ENCODE measurements at places on chromosomes 4 and X. TPM values are rescaled to one million over a fixed set of nuclear protein-coding genes. Genes with fewer than 3 reads are reported as not detected.

- peak overlapping the region; percentile 48 for H3K27ac ChIP-seq
- peak overlapping the region; percentile 86 for H3K4me3 ChIP-seq
- peaks cover 5% of the 10 kb centered on the region for H3K36me3 ChIP-seq
- H3K27me3 ChIP-seq, result no peaks in the 10 kb centered on the region
- peaks cover 37% of the 10 kb centered on the region for H3K4me1 ChIP-seq
These were observed 2.9 kb downstream of the CLOCK start for GRCh38 chr4:55543858-55544257.

VEGFD gene
- total RNA-seq, result not detected

DNA sequence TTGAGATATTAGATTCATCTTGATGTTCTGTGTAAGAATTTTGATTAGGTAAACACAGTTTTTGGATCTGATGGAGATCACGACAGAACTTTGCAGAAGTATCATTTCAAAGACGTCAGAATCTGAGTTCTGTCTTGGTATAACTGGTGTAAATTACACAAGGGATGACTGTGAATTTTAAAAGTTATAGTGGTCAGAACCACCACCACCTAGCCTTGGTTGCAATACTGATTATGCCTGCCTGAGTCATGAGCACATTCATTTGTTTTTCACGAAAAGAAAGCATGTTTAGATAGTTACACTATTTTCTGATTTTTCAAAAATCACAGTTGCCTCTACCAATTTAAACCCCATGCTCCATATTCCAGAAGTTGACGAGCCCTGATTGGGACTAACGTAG, 54.8 kb downstream of the ZFX start:
- H3K4me1 ChIP-seq, result peaks cover 12% of the 10 kb centered on the region
- H3K27me3 ChIP-seq, result no peaks in the 10 kb centered on the region
- peaks cover 20% of the 10 kb centered on the region for H3K36me3 ChIP-seq
- no peak overlapping the region for H3K4me3 ChIP-seq

PRKG2 gene
- total RNA-seq, result 0.40 TPM

DNA sequence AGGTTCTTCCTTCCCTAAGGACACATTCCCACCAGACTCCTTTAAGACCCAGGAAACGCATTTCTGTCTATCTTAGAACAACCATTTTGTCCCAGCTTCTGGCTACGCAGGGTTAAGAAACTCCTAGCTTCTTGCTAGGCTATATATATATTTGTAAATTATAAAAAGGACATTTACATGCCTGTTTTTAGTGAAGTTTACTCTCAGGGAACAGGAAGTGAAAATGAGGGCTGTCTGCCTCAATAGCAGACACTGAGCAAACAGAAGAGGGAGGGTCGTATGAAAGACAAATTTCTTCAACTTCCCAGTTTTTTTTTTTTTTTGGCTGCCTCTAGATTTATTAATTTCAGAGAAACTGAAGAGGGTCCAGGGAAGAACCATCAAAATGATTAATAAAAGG, 9.3 kb upstream of the FRMPD3 start:
- no peak overlapping the region for H3K4me3 ChIP-seq
- no peak overlapping the region for H3K27ac ChIP-seq
- no peaks in the 10 kb centered on the region for H3K27me3 ChIP-seq
- no peak for DNase-seq
- peaks cover 10% of the 10 kb centered on the region for H3K4me1 ChIP-seq

DNA sequence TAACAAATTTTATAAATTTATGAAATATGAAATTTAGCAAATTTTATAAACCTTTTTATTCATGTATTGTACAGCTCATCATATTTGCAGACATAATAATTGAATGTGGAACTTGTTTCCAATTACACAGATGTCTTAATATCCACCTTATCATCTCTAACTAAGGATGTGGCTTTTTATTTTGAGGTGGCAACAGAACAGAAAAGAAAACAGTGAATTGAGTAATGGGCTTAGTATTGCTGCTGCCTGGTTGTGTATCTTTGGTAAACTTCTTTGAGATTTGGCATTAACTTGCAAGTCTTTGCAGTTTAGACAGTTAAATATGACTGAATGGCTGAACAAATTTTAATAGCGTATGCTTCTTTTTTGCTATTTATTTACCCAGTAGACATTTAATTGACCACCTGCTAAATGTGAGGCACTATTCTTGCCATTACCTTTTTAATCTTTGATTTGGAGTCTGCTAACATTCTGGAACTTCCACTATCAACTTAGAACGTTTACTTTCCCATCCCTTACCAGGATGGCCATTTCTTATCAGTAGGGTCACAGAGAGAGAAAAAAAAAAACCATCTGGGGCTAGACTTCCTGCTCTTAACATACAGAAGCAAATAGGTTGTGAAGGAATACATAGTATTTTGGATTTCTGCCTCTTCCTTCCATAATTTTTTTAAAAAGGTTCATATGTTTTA, 44.8 kb downstream of the CLCN3 start:
- no peaks in the 10 kb centered on the region for H3K36me3 ChIP-seq
- H3K4me3 ChIP-seq, result no peak overlapping the region
- H3K27me3 ChIP-seq, result no peaks in the 10 kb centered on the region
- H3K4me1 ChIP-seq, result peaks cover 22% of the 10 kb centered on the region
- no peak overlapping the region for H3K27ac ChIP-seq

- no peak overlapping the region for H3K4me3 ChIP-seq
- H3K27me3 ChIP-seq, result no peaks in the 10 kb centered on the region
- no peaks in the 10 kb centered on the region for H3K36me3 ChIP-seq
- no peak overlapping the region for H3K27ac ChIP-seq
These were observed 6.0 kb downstream of the HTRA3 start for GRCh38 chr4:8275548-8275910.

DNA sequence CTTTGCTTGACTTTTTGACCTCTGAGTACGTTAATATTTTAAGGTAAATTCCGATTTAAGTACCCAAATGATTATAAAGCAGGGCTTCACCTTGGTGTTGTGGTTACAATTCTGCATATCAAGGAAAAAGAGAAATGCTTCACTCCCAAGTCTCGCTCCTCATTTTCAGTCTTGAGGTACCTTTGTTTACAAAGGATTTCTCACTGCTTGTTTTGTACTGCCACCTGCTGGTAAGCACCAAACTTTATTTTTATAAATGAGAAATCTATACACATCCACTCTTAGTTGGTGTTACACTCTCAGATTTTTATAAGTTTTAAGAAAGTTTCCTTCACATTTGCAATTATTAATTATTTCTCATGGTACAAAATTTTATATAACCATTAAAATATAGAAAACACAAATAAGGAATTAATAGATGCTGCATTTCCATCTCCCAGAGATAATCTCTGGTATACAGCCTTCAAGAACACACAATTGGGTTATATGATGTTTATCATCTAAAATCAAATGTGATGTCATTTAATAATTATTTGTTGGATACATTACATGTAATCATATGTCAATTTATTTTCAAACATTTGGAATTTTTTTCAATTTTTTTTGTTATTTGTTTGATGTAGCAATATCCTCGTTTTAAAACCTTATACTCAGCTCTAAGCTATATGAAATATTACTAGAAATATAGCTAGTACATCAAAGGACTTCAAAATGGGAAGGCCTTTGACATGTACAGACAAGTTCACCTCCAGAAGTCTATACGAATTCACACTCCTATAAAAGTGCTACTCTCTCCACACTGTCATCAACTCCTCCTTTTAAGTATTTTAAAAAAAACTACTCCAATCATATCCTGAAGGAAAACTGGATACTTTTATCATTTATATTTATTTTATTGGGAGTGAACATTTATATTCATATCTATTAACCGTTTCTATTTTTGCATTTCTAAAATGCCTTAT, 179.9 kb downstream of the KCNIP4 start:
- H3K4me3 ChIP-seq, result no peak overlapping the region
- no peaks in the 10 kb centered on the region for H3K36me3 ChIP-seq
- H3K4me1 ChIP-seq, result peaks cover 7% of the 10 kb centered on the region

- DNase-seq, result no peak
- H3K4me1 ChIP-seq, result peaks cover 14% of the 10 kb centered on the region
- no peaks in the 10 kb centered on the region for H3K36me3 ChIP-seq
- H3K27ac ChIP-seq, result no peak overlapping the region
- H3K4me3 ChIP-seq, result no peak overlapping the region
These were observed 132.8 kb upstream of the KLF3 start for GRCh38 chr4:38531141-38531727.

MAGED4 gene
- 4.6 TPM for total RNA-seq
